ENCODE measurements at places on chromosomes 11 and 22. TPM values are rescaled to one million over a fixed set of nuclear protein-coding genes. Genes with fewer than 3 reads are reported as not detected.

The A4GALT gene
- 24.9 TPM for total RNA-seq

The CHADL gene
- total RNA-seq: 1.5 TPM

The PPARA gene
- 6.8 TPM for total RNA-seq

The TRPM5 gene
- total RNA-seq: not detected

The CENPM gene
- total RNA-seq: 1.9 TPM

The MFNG gene
- not detected for total RNA-seq

The IL17REL gene
- total RNA-seq: not detected

The ELF5 gene
- not detected for total RNA-seq

The NCR3LG1 gene
- total RNA-seq: 2.2 TPM

The MAPK8IP2 gene
- 0.32 TPM for total RNA-seq

The E2F8 gene
- total RNA-seq: not detected

The MMP12 gene
- 2.8 TPM for total RNA-seq

The OR5A1 gene
- not detected for total RNA-seq

The PNPLA5 gene
- not detected for total RNA-seq

The RCOR2 gene
- 3.5 TPM for total RNA-seq

The CCDC81 gene
- total RNA-seq: 0.26 TPM

The MS4A12 gene
- total RNA-seq: not detected

The MAP6 gene
- total RNA-seq: 0.86 TPM

The GRAP2 gene
- total RNA-seq: not detected

The CTTN gene
- 439 TPM for total RNA-seq

The ARHGAP42 gene
- total RNA-seq: 3.9 TPM

The SLC5A1 gene
- not detected for total RNA-seq

The TIMP3 gene
- total RNA-seq: 220 TPM

The GNAZ gene
- total RNA-seq: 0.26 TPM

The TRIM6 gene
- total RNA-seq: 2.5 TPM

The SLC22A8 gene
- total RNA-seq: not detected

The IL10RA gene
- not detected for total RNA-seq

The KIF18A gene
- total RNA-seq: 5.2 TPM

The C22orf23 gene
- total RNA-seq: 0.32 TPM

Measured in bronchial smooth muscle cell (primary cell).